ENCODE measurements at places on chromosomes 2 and 18. TPM values are rescaled to one million over a fixed set of nuclear protein-coding genes. Genes with fewer than 3 reads are reported as not detected.

The PTPRN gene
- total RNA-seq, result 0.24 TPM

The CCDC102B gene
- 18.9 TPM for total RNA-seq

The FOXI3 gene
- not detected for total RNA-seq

The PPP4R1 gene
- 140 TPM for total RNA-seq

The FBXO48 gene
- 0.81 TPM for total RNA-seq

The UGT1A3 gene
- total RNA-seq, result not detected
